HTR-8/SVneo (cell line): ENCODE measurements at places on chromosomes 5 and 9.
A peak's percentile ranks its signal among the peaks of the same experiment; 100 is the strongest.

DNA sequence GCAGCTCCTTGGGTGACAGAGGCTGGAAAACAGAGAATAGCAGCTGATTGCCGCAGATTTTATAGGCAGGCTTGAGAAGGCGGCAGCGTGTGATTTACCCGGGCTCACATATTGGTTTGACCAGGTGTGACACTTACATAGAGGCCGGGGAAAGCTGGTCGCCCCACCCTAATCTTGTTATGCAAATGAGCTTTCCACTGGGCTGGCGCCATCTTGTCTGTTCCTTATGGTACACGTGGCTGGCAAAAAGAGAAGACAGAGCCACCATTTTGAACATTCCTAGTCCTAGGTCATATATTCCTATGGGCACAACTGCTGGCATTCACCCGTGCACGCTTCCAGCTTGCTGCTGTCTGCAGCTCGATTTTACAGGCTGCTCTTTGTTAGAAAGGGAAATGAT is 11.3 kb upstream of the SPZ1 start:
- DNase-seq = no peak

DNA sequence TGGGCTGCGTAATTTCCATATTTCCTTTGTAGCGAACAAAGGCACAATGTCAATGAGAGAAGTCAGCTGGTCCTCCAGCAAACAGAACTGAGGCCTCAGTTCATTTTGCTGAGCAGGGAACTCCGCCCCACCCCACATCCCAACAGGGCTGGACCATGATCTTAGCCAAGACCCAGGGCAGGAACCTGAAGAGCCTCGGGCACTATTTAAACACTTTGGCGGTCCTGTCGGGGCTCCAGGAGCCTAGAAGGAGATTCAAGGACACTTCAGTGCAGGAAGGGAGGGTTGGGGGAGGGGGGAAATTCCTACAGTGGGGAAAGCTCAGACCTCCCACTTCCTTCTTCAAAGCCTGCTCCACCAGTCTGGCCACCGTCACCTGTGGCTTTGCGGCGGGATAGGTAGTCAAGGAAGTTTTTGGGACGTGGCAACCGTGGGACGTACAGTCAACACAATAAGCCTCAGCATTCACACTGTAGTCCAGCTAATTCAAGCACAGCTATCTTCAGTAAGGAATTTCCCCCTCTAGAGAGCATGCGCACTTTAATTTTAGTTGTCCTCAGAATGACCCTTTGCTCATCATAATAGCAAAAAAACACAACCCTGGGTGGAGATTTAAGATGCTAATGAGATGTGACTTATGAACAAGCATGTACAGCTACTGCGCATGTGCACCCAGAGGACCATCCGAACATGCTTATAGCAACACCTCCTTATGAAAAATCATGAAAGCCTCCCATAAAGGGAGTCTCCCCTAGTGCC is 30.9 kb downstream of the S1PR3 start:
- no peak for DNase-seq

DNA sequence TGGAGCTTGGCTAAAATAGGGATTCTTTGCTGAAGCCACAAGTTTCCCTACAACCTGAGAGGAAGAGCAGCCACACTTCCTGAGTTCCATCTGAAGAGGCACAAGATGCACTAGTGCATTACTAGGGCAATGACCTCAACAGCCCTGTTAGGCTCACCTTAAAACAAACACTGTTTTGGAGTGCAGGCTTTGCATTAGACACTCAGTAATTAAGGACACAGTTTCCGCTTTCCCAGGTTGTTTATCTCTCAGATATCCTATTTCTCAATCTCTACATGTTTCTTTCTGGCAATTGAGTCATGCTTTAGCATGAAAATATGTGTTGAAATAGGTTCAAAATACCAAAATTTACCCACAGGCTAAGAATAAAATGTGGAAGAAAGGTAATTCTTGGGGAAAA is 34.2 kb downstream of the EMB start:
- no peak for DNase-seq

DNA sequence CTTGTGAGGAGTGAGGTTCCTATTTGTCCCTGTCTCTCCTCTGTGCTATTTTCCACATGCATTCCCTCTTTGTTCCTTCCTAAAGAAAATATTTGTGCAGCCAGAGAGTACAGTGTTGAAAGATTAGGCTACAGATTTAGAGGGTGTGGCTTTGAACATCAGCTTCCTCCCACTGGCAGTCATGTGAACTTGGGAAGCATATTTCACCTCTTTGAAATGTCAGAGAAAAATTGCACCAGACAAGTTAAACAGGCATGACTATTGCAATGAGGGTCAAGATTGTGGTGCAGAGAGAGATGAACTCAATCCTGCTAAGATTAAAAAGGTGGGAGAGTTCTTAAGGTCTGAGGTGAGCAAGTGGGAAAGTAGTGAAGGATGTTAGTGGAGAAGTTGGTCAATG is 641.0 kb downstream of the DNAH5 start:
- DNase-seq = no peak

GRCh38 chr9:129885018-129885669 is 49.9 kb downstream of the USP20 start:
- no peak for DNase-seq

DNA sequence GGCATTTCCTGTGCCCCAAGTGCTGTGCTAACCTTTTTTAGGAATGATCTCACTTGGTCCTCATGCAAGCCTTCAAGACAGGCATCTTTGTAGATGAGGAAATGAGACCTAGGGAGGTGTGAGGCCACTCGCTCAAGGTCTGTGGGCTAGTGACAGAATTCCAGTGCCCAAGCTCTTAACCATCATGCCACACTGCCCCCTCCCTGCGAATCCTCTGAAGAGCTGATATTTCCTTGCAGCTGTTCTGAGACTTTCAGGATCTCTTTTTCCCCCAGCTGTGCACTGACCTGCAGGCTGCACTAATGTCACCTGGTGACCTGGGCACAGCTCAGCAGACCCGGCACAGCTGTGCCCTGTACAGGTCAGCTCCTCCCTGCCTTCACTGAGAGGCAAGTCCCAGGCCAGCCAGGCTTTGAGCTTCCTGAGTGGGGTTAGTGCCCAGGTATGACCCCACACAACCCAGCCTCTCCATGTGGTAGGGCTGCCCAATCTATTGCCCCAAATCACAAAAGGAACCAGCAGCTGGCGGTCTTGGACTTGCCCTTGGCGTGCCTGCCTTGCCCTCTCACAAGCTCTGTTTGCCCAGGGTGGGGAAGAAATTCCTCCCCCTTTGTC is 32.7 kb downstream of the MORN5 start:
- no peak for DNase-seq

- DNase-seq = peak; percentile 76
These were observed 9.9 kb upstream of the PCDHB2 start for GRCh38 chr5:141084487-141084989.
